ENCODE measurements at places on chromosomes 5 and 9.

- DNase-seq = no peak
These were observed 226.4 kb downstream of the KIAA0825 start for GRCh38 chr5:94391996-94392395.

GRCh38 chr5:42026446-42026845 is 101.4 kb downstream of the FBXO4 start:
- no peak for DNase-seq

DNA sequence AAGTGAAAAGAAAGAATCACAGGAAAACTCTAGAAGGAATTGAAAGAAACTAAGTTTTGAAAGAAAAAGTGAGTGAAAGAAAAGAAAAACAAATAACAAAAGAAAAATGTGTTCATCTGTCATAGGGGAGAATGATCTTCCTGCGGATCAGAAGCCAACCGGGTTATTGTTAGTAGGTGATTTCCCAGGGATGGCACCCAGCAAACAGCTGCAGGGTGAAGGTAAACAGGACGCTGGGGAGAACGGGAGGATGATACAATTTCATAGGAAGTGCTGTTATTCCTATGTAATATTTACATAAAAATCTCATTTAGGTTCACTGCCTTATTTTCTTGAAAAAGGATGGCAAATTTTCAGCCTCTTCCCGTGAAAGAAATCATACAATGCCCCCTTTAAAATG is 72.4 kb upstream of the LHFPL2 start:
- DNase-seq = no peak

DNA sequence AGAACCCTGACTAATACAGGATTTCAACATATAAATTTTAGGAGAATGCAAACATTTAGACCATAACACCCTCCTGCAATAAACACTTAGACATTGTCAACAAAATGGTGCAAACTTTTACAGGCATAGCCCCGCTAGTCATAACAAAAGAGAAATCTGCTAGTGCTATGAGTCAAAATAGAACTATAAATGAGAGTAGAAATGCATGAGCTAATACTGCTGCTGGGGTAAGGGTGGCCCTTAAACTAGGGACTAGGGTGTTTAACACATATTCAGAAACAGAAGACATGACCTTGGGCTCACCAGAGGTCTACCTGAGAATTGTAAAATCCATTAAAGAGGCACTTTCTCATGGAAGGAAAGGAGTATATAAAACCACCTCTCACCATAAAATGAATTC is 131.6 kb downstream of the TLR4 start:
- no peak for DNase-seq

DNA sequence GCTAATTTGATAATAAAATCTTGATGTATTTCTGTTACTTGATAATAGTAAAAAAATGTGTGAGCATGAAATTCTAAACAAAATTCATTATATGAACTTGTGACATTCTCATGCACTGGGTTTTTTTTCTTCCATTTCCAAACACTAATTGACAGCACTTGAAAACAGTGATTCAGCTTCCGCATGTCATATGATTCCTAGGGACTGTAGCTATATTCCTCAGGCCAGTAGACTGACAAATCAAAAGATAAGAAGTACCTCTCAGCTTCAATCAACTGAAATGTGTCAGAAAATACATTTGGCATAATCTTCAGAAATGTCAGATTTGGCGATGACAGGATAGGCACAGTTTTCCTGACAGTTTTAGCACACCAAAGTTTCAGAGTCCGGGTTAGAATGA is 52.5 kb downstream of the EFNA5 start:
- peak; percentile 25 for DNase-seq

GRCh38 chr9:124869986-124870560 is 8.1 kb downstream of the ARPC5L start:
- peak; percentile 53 for DNase-seq

- DNase-seq = no peak
These were observed 98.2 kb upstream of the GRHPR start for GRCh38 chr9:37324261-37324683.
